Right lobe of liver (tissue), 6 donors: ENCODE measurements at places on chromosomes 12 and 14.

DNA sequence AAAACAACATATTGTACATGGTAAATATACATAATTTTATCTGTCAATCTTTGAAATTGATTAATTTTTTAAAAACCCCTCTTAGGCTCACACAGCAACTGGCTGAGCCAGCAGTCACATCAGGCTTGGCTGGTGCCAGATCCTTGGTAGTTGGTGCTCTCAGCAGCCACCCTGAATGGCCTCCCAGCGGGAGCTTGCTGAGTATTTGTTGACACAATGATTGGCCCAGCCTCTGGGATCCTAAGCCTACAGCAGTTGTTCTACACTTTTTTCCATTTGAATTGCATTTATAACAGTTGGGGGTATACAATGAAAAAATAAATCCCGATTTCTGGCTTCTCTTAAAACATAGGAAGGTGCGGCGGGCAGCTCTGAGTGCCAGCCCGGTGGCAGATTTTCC is 11.1 kb downstream of the PRKAB1 start:
- H3K36me3 ChIP-seq, result peaks cover 59% of the 10 kb centered on the region
- no peak overlapping the region for H3K4me3 ChIP-seq
- no peak overlapping the region for H3K27ac ChIP-seq
- DNase-seq, result no peak
- peaks cover 6% of the 10 kb centered on the region for H3K4me1 ChIP-seq

DNA sequence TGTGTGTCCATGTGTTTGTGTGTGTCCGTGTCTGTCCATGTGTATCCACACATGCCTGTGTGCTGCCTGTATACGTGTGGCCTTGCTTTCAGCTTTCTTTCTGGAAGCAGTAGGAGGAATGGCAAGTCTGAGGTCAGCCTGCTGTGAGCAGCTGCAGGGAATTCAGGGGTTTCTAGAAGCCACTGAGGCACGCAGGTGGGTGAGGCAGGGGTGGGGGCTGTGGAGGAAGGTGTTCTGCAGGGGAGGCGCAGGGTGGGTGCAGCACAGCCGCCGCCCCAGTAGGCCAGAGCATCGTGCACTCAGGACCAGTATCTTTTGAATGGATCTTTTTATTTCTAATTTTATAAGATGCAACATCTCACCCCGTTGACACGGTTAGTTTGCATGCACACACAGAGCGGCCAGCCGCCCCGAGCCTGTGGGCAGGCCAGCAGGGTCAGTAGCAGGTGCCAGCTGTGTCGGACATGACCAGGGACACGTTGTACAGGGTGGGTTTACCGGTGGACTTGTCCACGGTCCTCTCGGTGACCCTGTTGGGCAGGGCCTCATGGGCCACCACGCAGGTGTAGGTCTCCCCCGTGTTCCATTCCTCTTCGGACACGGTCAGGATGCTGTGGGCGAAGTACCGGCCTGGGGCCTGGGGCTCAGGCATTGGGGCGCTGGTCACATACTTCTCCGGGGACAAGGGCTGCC is 327.7 kb downstream of the TMEM121 start:
- no peak overlapping the region for H3K27ac ChIP-seq
- DNase-seq, result no peak
- no peaks in the 10 kb centered on the region for H3K36me3 ChIP-seq
- H3K27me3 ChIP-seq, result no peaks in the 10 kb centered on the region
- H3K4me1 ChIP-seq, result no peaks in the 10 kb centered on the region

- no peak for DNase-seq
- no peaks in the 10 kb centered on the region for H3K4me1 ChIP-seq
- no peaks in the 10 kb centered on the region for H3K27me3 ChIP-seq
- no peak overlapping the region for H3K27ac ChIP-seq
- no peak overlapping the region for H3K4me3 ChIP-seq
- H3K36me3 ChIP-seq, result no peaks in the 10 kb centered on the region
These were observed 94.0 kb downstream of the TBX5 start for GRCh38 chr12:114311974-114312373.

DNA sequence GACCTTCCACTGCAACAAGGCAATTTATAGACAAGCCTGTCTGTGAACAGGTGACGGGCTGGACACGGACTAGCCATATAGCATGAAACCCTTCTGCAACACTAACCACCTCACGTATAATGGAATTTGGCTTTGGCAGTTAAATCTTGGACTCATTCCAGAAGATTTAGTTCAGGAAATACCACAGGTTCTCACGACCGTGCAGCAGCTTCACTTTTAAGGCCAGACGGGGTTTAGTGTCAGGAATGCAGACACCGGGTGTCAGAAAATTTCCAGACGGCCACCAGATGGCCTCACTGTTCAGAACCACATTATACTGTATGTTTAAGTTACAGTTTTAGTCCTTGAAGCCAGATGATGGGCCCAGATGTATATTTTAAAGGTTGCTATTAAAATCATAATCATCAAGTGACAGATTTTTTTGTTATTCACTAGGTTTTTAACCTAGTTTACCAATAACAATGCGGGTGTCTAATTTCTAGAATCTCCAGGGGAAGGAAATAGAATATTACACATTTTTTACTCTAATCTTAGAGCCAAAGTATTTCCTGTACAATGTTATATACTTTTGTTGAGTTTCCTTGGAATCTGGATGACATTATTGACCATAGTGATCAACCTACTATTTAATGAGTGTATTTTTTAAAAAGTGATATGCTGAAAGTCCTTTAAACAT is 90.5 kb upstream of the TMPO start:
- no peaks in the 10 kb centered on the region for H3K4me1 ChIP-seq
- H3K27me3 ChIP-seq, result no peaks in the 10 kb centered on the region
- DNase-seq, result no peak

DNA sequence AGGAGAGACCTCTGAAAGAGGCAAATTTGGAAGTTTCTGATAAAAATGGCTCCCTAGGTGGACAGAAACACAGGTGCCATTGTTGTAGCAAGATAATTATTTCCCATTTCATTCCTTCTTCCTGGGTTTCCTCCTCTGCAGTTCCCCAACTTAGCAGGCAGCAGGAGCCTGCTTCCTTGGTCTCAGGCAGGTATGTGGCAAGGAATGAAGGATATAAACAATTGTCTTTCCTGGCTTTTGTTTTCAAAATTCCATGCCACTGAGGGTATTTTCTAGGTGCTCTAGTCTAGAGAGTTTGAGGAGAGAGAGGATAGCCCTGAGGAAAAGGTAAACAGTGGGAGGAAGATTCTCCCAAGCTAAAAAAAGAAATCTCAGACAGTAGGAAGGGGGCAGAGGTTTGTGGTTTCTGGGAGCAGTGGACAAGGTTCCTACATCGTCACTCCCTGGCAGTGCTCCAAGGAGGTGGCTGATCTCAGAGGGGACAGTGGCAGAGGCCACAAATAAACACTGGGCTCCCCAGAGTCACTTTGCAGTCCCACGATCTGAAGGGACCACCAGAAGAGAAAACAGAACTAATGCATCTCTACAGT is 82.6 kb upstream of the IGF1 start:
- DNase-seq, result no peak
- H3K4me1 ChIP-seq, result no peaks in the 10 kb centered on the region
- H3K4me3 ChIP-seq, result no peak overlapping the region
- H3K27me3 ChIP-seq, result no peaks in the 10 kb centered on the region
- no peaks in the 10 kb centered on the region for H3K36me3 ChIP-seq

- no peak overlapping the region for H3K4me3 ChIP-seq
- H3K27ac ChIP-seq, result no peak overlapping the region
- no peaks in the 10 kb centered on the region for H3K4me1 ChIP-seq
- DNase-seq, result no peak
These were observed 379.1 kb downstream of the NELL2 start for GRCh38 chr12:44497044-44497443.

GRCh38 chr12:49129332-49130150 is 1.7 kb downstream of the TUBA1B start:
- H3K4me1 ChIP-seq, result no peaks in the 10 kb centered on the region
- peaks cover 7% of the 10 kb centered on the region for H3K36me3 ChIP-seq
- H3K27ac ChIP-seq, result peak overlapping the region; percentile 92
- peak overlapping the region; percentile 89 for H3K4me3 ChIP-seq
- no peak for DNase-seq

- no peaks in the 10 kb centered on the region for H3K27me3 ChIP-seq
- H3K4me3 ChIP-seq, result no peak overlapping the region
- H3K27ac ChIP-seq, result no peak overlapping the region
- DNase-seq, result no peak
These were observed 18.4 kb upstream of the SRGAP1 start for GRCh38 chr12:63826006-63826585.

GRCh38 chr14:32354716-32355115 is 25.6 kb downstream of the AKAP6 start:
- H3K27ac ChIP-seq, result no peak overlapping the region
- no peaks in the 10 kb centered on the region for H3K27me3 ChIP-seq
- H3K4me3 ChIP-seq, result no peak overlapping the region
- no peaks in the 10 kb centered on the region for H3K36me3 ChIP-seq
- DNase-seq, result peak; percentile 44

DNA sequence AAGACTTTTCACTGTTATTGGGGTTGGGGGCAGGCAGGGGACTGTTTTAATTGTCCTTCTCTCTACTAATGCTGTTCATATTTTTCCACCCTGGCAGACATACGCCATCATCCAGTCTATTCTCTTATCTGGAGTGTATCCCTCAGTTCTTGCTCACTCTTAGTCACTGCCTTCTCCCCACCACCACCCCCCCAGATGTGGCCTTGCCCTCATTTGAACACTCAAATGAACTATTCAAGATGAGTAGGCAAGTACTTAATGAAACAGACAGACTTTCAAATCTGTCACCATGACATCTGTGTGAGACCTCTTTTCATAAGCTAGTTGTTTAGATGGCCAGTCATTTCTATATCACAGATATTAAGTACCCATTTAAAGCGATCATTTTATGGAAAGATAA is 10.1 kb downstream of the NUDT4 start:
- peaks cover 12% of the 10 kb centered on the region for H3K4me1 ChIP-seq
- no peaks in the 10 kb centered on the region for H3K27me3 ChIP-seq
- DNase-seq, result no peak
- H3K36me3 ChIP-seq, result no peaks in the 10 kb centered on the region

DNA sequence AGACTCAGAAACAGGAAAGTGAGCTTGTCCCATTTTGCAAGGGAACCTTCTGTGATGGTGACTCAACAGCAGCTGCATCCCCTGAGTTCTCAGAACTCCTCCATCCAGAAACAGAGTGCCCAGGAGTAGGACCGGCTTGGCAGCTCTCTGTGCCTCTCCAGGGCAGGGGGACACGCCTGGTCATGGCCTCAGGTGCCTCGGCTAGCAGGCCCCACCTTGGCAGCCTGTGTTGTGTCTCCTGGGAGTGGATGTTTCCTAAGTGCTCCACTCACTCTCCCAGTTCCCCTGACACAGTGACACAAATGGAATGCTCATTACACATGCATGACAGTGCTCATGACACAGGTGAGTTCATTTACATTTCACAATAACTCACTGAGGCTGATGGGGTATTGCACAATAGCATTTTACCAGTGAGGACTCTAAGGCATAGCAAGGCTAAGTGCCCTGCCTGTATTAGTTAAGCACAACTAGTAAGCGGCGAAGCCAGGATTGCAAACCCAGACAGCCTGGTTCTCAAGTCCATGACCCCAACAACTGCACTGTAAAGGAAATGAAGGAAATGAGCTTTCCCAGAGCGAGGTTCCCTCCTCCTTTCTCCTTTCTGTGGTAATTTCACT is 47.4 kb downstream of the CALM1 start:
- no peak overlapping the region for H3K27ac ChIP-seq
- no peak overlapping the region for H3K4me3 ChIP-seq
- H3K27me3 ChIP-seq, result no peaks in the 10 kb centered on the region
- no peaks in the 10 kb centered on the region for H3K4me1 ChIP-seq
- H3K36me3 ChIP-seq, result no peaks in the 10 kb centered on the region

DNA sequence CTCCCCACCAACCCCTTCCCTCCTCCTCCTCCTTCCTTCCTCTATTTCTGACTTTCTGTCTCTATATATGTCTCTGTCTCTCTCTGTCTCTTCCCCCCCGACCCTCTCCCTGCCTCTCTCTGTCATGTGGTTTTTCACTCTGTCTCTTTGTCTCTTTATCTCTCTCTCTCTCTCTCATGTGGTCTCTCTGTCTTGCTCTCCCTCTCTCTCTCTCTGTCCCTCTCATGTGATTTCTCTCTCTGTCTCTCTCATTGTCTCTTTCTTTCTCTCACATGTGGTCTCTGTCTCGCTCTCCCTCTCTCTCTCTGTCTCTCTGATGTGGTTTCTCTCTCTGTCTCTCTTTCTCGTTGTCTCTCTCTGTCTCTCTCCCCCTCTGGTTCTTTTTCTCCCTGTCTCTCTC is 59.3 kb downstream of the PHETA1 start:
- no peaks in the 10 kb centered on the region for H3K27me3 ChIP-seq
- DNase-seq, result no peak
- no peaks in the 10 kb centered on the region for H3K4me1 ChIP-seq
- H3K36me3 ChIP-seq, result peaks cover 1% of the 10 kb centered on the region
